Omental fat pad (tissue), 4 donors: ENCODE measurements at places on chromosomes 1 and 21.

- no peak for DNase-seq
These were observed 48.9 kb downstream of the INKA2 start for GRCh38 chr1:111690306-111690617.

- DNase-seq = no peak
These were observed 738 bp upstream of the CDC42BPA start for GRCh38 chr1:227318853-227319607.

DNA sequence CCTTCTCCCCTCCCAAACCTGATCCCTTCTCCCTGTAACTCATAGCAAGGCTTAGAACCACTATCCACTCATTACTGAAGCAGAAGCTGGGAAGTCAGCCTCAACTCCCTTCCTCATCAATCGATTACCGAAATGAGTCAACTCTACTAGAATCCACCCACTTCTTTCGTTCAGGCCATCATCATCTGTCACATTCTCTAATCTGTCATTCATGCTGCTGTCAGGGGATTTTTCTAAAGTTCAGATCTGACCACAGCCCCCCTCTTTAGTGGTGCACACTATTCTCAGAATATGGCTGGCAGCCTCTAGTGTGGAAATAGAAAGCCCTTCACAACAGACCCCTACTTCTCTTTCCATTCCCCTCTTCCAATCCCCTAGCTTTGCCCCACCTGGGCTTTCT is 5.1 kb downstream of the NT5C1A start:
- no peak for DNase-seq

DNA sequence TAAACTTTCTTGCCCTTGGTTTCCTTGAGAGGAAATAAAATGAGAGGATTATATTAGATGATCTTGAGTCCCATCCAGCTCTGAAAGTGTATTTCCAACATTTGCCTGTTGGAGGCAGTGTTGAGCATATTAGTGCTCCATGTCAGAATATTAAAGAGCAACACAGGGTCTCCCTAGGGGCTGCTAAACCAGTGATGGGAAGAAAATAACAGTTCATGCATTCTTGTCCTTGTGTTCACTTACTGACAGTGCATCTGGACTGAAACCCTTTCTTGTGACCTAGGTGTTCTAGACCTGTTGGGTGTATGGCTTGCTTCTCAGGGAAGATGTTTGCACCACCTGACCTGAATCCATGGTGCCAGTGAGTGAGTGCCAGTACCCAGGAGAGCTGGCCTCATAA is 124.7 kb upstream of the KIAA0040 start:
- DNase-seq = no peak

DNA sequence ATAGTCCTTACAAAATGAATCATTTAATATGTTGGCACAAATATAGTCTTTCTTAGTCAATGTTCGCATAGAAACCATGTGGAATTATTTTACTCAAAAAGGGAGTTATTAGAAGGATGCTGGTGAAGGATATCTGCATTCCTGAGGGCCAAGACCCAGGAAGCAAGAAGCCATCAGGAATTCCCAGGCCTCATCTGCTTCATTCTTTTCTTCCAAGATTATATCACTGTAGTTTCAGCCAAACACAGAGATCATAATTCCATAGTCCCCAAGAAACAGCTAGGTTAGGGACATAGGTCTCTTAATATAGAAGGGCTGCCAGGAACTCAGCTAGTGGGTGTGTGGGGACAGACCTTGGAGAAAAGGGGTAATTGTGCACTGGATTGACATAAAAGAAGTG is 28.6 kb upstream of the DISC1 start:
- no peak for DNase-seq

DNA sequence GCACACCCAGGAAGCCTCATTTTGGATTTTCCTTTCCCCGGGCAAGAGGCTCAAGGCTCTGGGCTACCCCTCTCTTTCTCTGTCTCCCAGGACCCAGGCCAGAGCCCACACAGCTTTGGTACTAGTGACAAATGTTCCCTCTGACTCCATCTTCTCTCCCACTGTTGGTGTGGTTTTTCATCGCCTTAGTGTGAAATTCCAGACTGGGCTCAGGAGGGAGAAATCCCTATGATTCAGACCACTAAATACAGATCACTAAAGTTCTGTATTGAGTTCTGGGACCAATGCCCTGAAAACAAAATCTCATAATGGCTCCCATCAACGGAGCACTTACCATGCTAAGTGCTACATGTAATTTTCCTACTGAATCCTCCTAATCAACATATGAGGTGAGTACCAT is 26.1 kb downstream of the IQGAP3 start:
- no peak for DNase-seq

DNA sequence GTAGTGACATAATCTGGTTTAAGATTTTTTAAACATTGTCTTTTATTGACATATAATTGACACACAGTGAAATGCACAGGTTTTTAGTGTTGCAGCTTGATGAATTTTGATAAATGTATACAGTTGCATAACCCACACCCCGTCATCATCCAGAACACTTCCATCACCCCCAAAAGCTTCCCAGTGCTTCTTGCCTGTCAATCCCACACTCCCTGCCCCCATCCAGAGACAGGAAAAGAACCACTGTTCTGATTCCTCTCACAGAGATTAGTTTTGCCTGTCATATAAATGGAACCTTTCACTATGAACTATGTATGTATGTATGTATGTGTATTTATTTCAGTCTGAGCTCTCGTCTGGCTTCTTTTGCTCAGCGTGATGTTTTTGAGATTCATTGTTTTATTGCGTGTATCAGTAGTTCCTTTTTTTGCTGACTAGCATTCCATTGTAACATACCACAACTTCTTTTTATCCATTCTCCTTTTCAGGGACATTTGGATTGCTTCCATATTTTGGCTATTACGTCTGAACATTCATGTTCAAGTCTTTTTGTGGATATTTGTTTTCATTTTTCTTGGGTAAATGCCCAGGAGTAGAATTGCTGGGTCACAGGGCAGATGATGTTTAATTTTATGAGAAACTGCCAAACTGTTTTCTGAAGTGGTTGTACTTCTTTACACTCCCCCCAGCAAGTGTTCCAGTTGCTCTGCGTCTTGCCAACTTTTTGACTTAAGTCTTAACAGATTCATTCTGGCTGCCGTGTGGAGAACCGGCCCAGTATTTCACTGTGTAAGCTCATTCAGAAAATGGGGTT is 8.7 kb downstream of the UBIAD1 start:
- no peak for DNase-seq

DNA sequence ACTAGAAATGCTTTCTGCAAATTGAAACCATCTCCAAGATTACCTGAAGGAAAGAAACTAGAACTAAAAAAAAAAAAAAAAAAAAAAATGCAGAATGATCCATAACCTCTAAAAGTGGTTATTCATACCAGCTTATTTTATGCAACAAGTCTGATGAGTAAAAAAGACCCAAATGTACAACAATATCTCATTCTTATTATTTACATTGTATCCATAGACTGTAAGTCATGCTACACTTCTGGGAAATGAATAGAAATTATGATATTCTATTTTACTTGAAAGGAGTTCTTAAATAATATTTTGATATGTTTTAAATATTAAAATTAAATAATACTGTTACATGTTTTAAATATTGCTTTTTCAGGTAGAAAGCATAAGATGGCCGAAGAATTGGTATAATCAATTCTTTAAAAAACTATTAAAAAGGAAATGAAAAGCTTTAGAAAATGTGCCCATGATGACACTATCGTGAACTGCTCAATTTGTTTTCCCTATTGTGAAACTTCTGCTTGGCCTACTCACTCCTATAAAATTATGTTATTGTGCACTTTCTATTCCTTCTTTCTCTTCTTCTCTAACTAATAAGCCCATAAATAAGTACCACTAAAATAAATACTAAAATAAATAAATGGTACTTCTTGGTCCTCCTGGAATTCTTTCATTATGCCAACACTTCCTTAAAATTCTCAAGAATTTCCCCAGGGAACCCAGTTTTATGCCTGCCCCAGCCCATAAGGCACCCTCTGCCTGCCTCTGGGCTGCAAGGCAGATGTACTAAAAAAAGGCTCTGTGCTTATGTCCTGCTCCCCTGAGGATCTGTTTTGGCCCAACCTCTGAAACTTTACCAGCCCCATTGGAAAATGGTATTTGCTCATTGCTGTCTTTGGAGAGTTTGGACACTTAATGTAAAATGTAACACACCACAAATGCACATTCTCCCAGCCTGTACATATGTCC is 18.1 kb downstream of the SAMSN1 start:
- no peak for DNase-seq

DNA sequence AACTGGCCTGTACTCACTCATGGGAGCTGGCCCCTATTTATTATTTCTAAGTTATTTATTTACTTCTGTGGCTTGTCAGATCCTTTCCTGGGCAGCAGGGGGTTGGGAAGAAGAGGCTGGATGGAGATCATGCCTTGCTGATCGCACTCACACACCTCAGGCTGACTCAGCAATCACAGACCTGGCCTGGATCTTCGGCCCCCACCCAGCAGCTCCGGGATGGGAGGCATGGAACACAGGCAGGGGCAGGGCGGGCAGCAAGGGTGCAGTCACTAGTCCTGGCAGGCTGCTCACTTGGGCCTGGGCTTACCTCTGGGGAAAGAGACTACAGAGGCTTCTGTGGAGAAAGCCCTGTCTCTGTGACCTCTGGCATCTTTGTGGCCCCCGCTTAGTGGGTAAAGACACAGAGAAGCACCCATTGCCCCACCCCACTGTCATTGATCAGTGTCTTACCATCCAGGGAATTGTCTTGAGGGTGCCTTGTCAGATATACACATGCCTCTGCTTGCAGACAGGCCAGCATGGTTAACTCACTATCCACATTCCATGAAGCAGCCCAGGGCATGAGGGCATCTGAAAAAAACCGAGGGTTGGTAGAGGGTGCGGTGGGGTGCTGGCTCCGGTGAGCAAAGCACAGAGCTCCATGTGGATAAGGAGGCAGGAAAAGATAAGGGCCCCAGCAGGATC is 3.7 kb downstream of the ARTN start:
- DNase-seq = no peak

DNA sequence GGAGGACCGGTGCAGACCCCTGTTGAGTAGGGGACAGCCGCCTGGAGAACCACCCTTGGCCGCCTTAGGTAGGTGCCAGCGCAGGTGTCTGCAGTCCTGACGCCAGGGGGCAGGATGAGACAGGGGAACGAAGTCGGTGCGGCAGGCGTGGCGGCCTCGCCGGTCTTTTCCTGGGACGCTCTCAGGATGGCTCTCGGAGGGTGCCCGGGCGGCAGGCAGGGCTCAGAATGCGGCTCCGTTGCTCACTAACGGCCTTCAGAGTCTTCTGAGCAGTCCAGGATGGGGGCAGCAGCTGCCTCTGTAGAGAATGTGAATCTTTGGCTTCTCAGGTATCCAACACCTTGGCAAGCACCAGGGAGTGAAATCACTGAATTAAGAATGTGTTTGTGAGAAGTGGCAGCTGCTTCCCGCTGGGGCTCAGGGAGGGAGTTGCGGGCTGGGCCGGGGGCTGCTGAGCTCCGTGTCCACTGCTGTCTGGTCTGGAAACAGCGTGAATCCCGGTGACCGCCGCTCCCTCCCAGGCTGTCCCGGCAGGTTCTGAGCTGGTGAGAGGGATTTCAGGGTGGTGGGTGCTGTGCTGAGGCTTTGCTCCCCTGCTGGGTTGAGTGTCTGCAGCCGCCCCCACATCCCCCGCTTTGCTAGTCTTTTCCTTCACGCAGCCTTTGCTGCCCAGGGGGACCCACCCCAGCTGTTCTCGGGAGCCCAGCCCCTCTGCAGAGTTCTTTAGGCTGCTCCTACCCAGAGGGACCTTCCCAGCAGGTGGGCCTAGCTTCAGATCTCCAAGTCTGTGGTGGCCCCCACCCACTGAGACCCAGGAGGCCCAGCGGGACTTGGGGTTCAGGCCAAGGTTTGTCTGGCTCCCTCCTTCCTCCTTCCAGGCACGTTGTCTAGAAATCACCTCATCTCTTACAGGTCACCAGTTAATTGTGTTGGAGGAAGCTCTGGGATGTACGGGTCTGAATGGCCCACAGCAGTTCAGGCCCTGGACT is 11.1 kb upstream of the C1orf174 start:
- DNase-seq = no peak

DNA sequence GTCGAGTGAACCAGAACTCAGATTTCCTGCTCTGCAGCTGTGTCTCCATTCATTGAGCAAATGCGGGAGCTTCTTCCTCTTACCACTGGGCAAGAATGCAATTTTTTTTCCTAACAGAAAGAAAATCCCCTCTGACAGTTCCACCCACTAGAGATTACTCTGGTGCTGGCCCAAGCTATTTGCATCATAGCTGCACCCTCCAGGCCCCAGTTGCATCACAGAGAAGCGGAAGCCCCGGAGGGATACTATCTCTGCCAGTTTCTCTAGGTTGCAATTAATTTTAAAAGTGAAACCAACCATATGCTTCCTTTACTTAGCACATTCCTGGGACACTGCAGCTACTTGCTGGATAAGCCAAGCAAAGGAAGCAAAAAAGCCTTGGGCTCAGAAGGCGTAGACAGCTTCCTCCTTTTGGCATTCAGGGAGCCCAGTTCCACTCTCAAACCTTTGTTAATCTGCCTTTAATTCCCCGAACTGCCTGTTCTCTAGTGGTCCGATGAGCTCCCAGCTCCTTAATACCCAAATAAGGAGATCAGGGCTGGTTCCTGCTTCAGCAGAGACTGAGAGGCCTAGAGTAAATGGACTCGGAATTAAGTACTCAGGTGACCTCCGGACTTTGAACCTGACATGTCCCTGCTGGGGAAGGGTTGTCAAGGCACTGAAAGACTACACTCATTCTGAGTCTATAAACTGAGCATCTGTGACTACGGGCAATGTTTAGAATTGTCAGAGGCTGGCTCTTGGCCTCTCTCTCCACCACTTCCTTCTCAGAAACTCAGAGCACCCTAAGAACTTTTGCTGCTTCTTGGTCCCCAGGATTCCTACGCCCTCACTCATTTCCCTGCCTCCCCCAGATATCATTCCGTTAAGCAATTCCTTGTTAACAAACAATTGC is 72.5 kb upstream of the TNFSF18 start:
- no peak for DNase-seq

GRCh38 chr1:155326020-155326526 is 5.4 kb downstream of the RUSC1 start:
- no peak for DNase-seq

DNA sequence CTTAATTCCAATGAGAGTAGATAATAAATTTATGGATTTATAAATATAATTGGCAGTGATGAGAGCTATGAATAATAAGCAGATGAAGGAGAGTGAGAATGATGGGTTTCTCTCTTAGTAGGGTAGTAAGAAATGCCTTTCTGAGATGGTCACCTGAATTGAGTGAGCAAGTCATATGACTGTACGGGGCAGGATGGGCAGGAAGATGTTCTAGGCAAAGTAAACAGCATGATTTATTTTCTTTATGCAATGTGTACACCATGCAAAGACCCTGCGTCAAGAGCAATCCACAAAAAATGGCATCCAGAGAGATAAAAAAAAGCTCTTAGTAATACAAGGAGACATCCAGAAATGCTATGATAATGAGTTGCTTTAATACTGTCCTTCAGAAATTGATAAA is 409.9 kb downstream of the HLX start:
- DNase-seq = no peak
